ENCODE measurements at places on chromosomes 16 and 17.

DNA sequence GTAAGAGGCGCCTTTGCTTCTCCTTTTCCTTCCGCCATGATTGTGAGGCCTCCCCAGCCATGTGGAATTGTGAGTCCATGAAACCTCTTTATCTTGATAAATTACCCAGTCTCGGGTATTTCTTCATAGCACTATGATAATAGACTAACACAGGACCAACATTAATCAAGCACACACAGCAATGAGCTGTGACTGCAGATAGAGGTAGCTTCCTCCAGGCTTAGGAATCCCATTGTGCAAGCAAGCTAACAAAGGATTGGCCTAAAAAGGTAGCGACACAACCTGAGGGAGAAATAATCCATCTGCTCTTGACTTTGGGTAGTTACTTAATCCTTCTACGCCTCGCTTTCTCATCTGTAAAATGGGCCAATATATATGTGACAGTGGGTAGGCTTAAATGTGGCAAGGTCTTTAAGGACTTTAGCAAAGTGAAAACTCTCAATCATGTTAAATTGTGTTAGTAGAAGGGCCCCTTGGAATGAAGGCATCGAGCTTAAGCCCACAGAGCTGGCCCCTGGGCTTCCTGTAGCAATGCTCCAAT, 393.6 kb downstream of the SOX9 start:
- DNase-seq, result no peak

DNA sequence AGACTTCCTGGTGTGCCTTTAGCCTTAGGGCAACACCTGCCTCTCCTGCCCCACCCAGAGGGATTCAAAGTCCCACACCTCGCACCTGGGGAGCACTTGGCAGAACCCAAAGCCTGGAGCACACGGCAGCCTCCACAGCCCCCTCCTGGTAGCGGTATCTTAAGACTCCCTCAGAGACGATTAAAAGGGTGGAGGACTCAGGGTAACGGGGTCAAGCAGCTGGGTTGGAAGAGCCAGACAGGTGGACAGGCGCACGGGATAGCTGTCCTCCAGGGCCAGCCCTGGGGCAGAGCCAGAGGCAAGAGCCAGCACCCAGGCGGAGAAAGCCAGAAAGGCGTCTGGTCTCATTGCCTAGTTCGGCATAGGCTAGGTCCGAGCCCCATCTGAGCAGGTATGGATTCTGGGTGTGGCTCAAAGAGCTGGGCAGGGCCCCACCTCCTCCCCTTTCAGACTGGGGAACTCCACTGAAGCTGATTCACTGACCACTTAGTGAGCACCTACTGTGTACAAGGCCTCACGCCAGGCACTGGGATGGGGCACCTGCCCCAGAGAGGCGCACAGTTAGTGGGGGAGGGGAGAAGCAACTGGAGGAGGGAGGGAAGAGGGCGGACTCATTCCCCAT, 55.0 kb upstream of the MEAK7 start:
- no peak for DNase-seq

DNA sequence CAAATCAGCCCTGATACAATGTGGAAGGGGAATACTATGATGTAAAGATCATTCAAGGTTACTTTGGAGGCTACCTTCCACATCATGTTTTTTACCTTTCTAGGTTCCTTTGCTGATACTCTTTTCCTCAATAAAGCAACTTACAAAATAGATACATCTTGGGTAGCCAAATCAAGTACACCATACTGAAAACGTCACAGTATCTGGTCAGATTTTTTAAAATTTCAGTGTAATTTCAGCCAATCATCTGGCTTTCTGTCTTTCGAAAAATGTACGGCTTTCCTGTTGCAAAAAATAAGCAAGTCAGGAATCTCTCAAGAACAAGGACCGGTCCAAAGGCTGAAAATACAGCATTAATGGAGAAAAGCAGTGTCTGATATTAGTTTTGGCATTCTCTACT, 15.6 kb upstream of the MED13 start:
- DNase-seq, result no peak

DNA sequence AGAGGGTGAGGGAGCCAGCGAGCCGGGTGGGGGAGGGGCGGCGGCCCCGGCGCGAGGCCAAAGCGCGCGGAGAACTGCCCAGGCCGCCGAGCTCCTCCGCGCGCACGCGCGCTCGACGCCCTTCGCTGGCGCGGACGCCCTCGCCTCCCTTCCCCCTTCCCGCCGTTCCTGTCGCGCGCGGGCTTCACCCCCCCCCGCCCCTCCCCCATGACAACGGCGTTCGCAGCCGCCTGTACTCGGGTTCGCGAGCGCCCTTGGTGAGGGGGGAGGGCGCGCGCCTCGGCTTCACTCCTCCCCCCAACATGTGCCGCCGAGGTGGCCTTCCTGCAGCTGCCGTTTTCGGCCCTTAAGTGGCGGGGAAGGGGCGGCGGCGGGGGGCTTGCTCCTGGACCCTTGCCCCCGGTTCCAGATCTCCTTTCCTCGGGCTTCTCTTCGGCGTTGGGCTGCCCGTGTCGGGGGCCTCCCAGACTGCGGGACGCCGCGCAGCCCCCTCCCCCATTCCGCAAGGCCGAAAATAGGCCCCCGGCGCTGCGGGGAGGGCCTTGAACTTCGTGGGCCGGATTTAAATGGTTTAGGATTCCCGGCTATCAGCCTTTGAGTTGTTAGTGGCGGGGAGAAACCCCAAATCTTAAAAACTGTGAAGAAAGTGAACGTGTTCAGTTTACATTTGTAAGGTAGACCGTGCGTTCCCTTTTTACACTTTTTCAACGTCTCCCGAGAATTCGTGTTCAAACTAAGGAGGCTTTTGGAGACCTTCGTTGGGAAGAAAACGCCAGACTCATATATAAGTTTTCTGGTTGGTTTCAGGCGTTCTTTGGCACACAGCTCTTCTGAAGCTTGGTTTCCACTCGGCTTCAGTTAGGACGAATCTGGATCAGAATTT, 653 bp downstream of the SRRM2 start:
- DNase-seq, result no peak

DNA sequence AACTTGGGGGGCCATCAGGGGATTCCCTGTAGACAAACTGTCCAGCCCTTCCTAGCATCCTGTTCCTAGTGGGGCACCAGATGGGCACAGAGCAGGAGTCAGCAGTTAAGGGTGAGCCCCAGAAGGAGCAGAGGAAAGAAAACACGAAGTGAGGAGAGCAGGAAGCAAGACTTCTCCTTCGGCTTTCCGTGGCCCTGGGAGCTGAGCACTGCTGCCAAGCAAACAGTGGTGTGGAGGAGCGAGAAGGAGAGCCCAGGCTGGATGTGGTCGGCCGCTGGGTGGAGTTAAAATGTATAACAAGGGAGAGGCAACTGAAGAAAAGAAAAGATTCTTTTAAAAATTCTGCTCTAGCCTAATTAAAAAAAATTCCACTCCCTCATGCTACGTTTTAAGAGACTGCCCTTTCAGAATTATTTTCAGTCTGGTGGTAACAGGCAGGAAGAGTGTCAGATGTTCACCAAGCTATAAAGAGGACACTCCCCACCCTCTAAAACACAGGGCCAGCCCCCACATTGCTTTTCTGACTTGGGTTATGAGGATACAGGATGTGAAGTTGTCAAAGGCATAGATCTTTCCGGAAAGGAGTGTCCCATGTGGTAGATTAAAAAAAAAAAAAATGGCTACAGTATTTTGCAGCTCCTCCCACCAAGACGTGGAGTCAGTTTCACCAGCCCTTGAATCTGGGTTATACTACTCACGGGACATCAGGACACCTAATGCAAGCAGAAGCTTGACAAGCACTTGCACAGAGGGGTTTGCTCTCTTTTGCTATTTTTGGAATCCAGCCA, 74.9 kb upstream of the ZFHX3 start:
- DNase-seq, result no peak

All from activated CD8-positive, alpha-beta memory T cell treated with anti-CD3 and anti-CD28 coated beads for 1 hour (primary cell).